AG04449 (cell line): ENCODE measurements at places on chromosomes 2 and 18.

DNA sequence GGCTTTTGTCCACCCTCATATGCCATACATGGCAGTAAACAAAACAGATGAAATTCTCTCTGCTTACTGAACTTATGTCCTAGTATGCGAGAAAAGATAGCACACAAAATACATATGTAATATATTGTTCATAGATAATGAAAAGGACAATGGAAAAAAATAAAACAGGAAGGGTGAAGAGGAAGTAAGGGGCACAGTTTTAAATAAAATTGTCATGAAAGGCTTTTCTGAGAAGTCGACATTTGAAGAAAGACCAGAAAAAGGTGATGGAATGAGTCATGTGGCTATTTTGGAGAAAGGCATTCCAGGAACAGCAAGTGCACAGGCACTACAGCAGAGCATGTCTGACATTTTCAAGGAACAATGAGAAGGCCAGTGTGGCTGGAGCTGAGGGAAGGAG lies 56.4 kb downstream of the KCNH7 start:
- DNase-seq: no peak

DNA sequence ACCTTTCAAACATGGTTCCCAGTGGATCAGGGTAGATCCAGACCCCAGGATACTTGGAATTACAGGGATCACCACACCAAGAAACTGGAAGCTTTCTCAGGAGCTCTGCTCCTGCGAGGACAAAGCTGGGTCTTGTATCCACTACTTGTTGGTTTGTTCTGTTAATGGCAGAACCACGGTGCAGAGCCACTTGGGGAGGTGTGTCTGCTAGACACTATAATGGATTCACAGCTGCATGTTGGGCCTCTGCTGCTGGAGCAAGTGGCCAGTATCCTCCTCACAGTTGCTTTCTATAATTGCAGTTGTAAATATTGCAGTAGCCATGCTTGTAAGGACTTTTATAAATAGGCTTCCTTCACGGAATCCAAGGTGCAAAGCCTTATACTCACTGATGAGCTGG lies 12.9 kb downstream of the FOSL2 start:
- DNase-seq: no peak

DNA sequence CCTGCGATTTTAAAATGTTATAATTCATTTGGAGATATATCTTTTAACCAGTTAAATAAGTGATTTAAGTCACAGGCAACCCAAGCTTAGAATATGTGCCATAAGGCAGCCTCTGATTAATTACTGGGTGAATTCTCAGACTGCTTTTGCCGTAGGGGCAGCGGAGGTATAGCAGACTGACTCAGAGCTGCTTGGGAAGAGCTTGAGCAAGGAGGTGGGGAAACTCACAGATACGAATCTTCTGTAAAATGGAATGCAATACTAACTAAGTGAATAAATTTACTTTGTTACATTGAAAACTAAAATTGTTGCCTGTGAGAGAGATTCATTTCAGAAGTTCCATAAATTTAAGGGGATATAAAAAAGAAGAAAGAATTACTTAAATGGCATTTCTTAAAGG lies 115.4 kb downstream of the KYNU start:
- DNase-seq: no peak

GRCh38 chr18:45398448-45398847 lies 216.8 kb upstream of the SLC14A2 start:
- DNase-seq: no peak

- no peak for DNase-seq
These were observed 7.5 kb downstream of the SUCLG1 start for GRCh38 chr2:84451579-84451978.

DNA sequence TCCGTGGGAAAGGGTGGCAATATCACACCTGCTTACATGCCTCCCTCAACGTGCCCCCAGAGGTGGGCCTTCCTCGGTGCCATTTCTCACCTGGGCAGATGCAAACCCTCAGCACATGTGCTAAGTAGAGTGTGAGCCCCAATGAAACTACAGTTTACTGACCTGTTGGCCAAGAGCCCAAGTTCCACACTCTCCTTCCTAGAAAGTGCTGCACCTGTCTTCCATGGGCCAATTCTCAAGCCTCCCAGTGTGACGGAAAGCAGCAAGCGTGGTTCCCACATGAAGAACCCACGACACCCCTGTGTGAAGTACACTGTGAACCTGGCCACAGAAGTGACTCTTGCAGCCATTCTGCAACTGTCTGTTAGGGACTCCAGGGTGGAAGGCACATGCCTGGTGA lies 73.7 kb downstream of the UXS1 start:
- no peak for DNase-seq

GRCh38 chr2:201273330-201273983 lies 13.1 kb downstream of the CASP8 start:
- DNase-seq: no peak

- no peak for DNase-seq
These were observed 140.8 kb upstream of the ZEB2 start for GRCh38 chr2:144660518-144661316.

- DNase-seq: no peak
These were observed 79.6 kb upstream of the LCLAT1 start for GRCh38 chr2:30367232-30368070.
